ENCODE measurements at places on chromosomes 7 and 10. TPM values are rescaled to one million over a fixed set of nuclear protein-coding genes. Genes with fewer than 3 reads are reported as not detected.

- DNase-seq, result no peak
These were observed 74.8 kb downstream of the HIPK2 start for GRCh38 chr7:139702811-139703486.

GRCh38 chr7:85004402-85004801, 182.5 kb downstream of the SEMA3D start:
- no peak for DNase-seq

- no peak for DNase-seq
These were observed 752 bp downstream of the THSD7A start for GRCh38 chr7:11831156-11831735.

- DNase-seq, result no peak
These were observed 809.8 kb downstream of the GRM8 start for GRCh38 chr7:126442908-126443307.

CAV1 gene
- total RNA-seq, result not detected

DNA sequence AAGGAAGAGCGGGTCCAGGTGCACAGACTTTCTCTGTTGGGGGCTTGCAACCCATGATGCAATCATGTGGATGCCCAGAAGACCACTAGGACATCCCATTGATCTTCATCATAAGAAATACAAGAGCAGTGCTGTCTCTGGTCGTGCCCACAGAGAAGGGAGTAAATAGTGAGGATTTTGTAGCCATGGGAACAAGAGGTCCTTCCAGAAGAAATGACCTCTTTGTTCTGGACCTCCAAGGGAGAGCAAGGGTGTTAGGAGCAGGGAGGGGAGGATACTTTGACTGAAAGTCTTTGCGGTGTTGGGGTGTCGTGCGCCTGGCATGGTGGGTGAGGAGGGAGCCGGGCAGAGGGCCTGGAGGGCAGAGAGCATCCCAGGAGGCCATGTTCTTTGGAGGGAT, 55.0 kb upstream of the EN2 start:
- DNase-seq, result no peak

GRCh38 chr10:130180416-130180815, 44.2 kb downstream of the GLRX3 start:
- no peak for DNase-seq

DNA sequence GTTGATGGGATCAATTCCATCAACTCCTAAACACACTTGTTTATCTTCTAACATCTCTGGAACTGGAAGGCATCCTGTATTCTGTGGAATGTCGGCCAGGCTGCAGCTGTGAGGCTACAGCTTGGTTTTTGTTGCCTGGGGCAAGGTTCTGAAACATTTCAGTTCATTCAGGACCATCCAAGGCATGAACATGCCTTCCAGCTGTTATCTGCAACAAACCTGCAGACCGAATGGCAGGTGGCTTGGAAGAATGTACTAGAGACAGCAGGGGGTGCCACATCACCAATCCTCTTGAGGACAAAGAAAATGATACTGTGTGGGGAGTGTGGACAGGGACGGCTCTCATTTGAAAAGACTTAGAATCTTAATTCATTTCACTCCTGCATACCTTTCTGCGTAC, 12.4 kb downstream of the PAPOLB start:
- DNase-seq, result no peak

KCND2 gene
- not detected for total RNA-seq

DLD gene
- 74.9 TPM for total RNA-seq

DNA sequence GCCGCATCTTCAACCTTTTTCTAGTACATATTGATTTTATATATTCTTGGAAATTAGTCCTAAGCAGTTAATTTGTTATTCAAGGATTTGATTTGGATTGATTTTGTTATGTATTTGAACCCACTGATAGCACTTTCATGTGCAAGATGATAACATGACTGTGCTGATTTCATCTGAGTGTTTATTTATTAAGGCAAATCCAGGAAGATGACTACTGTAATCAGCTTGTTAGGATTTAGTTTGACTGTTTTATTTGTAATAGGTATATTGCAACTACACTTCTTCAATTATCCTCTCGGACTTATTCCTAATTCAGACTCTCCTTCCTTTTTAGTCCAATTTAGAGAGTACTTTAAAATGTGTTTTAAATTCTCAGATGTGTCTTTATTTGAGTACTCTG, 75.1 kb upstream of the PRKG1 start:
- DNase-seq, result no peak

MINDY3 gene
- 39.8 TPM for total RNA-seq

PLPP4 gene
- total RNA-seq, result not detected

GBX1 gene
- not detected for total RNA-seq

DNA sequence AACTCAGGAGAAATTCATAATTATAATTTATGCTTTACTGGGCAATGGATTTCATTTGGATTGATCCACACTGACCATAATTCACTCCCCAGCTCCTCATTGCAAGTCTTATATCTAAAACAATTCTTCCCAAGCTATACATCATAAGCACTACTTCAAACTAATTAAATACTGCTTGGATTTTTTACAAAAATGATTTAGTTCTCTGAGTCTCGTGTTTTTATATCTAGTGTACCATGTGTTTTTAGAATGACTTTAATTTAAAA, 443.8 kb downstream of the GPAM start:
- no peak for DNase-seq

TLL2 gene
- not detected for total RNA-seq

- no peak for DNase-seq
These were observed 12.8 kb upstream of the MYL7 start for GRCh38 chr7:44153948-44154335.

GRCh38 chr7:92423710-92424131, 23.6 kb upstream of the GATAD1 start:
- DNase-seq, result no peak

GRCh38 chr10:12758271-12758670, 243.2 kb downstream of the CCDC3 start:
- DNase-seq, result no peak

DNA sequence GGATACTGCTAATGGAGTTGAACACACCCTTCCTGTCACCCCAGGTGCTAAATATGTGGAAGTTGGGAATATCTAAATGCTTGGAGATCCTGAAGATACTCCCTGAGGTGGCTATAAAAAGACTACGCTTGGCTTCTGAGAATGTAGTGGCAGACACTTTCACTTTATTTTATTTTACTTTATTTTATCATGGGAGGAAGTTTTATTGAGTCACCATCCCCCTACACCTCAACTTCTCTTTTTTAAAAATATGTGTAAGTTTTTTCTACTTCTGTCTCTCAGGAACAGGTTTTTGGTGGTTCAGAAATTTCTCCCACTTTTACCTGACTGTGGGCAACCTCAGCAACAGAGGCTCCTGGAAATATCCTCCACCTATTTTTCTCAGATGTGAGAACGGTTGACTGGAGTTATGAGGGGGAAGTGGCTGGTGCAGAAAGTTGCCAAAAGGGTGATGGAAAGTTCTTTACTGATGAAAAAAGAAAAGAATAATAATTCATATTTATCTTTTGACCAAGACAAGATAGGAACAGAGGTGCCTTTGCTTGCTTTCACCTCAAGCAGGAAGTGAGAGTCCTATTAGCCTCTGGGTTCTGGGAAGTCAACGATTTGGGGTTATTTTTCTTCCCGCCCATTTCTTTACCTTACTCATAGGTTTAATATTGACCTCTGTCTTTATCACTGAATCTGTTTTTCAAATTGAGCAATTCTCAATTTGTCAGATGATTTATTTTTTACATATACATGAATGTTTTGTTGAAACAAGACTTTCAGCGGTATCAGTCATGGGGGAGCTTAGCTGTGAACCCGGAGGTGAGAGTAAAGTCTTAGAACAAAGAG, 103.6 kb downstream of the AHR start:
- DNase-seq, result no peak

STEAP4 gene
- not detected for total RNA-seq

- DNase-seq, result no peak
These were observed 538.0 kb downstream of the DNAJB6 start for GRCh38 chr7:157874870-157875229.

C7orf33 gene
- not detected for total RNA-seq

DNA sequence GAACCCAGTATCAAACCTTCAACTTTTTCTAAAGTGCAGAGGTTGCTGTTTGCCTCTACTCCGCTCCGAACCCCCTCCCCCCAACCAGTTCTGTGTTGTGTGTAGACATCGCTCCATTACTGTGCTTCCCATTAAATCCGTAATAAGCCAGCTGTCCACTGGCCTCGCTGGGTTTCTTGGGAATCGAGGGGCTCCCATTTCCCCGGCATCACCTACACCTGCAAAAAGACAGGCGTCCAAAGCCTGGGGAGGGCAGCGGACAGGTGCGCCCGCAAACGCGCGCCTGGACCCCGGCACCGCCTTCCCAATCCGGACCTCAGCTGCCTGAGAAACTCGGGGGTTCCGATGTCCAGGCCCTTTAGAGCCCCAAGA, 631 bp downstream of the RTKN2 start:
- DNase-seq, result no peak

GPR26 gene
- total RNA-seq, result not detected

MXI1 gene
- 84.3 TPM for total RNA-seq

- peak; percentile 54 for DNase-seq
These were observed 102.1 kb upstream of the ZNF746 start for GRCh38 chr7:149599636-149600206.

- DNase-seq, result no peak
These were observed 43.8 kb upstream of the DMBT1 start for GRCh38 chr10:122516734-122517133.

- DNase-seq, result no peak
These were observed 757 bp downstream of the RAB19 start for GRCh38 chr7:140404565-140405065.

DNA sequence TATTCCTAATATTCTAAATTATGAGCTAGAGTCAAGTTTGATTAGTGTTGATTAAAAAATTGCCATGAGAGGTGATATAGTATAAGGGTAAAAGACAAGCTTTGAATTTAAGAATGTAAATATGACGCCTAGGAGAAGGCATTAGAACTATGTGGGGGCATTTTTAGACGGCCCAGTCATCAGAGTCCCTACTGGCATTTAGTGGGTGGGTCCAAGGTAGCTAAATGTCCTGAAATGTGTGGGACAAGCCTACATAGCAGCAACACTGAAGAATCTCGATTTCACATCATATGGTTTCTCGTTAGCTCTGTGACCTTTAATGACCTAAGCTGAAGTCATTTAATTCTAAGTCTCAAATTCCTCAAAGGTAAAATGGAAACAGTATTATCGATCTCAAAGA, 133.5 kb downstream of the SGMS1 start:
- DNase-seq, result no peak

CALML5 gene
- total RNA-seq, result not detected

CD36 gene
- 1.7 TPM for total RNA-seq

DNA sequence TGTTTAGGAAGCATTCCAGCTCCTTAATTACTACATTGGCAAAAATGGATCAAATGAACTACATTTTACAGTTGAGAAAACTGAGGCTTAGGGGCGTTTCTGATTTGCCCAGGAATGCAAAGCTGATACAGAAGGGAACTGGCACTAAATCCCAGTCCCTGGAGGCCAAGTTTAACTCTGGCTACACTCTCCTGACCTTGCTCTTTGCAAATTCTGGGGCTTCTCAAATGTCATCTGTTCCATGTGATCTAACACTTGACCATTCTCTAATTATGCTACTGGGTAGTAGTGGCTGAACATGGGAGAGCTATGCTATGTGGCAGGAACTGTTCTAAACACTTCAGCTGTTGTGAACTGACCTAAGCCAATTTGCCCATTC, 11.3 kb upstream of the HABP2 start:
- no peak for DNase-seq

GRCh38 chr10:118220346-118220850, 121.7 kb downstream of the FAM204A start:
- no peak for DNase-seq

- DNase-seq, result no peak
These were observed 177.8 kb upstream of the PLPP4 start for GRCh38 chr10:120279196-120279595.

CCL26 gene
- not detected for total RNA-seq
